ENCODE measurements at places on chromosomes 11 and 22.

DNA sequence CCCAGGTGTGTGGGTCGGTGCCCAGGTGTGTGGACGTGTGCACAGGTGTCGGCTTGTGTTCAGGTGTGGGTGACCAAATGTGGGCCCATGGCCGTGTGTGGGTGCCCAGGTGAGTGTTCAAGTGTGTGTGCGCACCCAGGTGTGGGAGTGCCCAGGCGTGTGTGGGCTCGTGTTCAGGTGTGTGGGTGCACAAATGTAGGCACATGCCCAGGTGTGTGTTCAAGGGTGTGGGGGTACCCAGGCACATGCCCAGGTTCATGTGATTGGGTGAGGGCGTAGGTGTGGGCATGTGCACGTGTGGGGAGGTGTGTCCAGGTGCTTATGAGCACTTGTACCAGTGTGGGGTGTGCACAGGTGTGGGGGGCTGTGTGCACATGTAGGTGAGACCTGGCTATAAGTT lies 42.8 kb downstream of the MOB2 start:
- no peak for DNase-seq

GRCh38 chr22:17086296-17086695 lies 1.5 kb downstream of the IL17RA start:
- DNase-seq: no peak

GRCh38 chr11:67416416-67417335 lies 1.2 kb downstream of the CARNS1 start:
- DNase-seq: peak; percentile 9

DNA sequence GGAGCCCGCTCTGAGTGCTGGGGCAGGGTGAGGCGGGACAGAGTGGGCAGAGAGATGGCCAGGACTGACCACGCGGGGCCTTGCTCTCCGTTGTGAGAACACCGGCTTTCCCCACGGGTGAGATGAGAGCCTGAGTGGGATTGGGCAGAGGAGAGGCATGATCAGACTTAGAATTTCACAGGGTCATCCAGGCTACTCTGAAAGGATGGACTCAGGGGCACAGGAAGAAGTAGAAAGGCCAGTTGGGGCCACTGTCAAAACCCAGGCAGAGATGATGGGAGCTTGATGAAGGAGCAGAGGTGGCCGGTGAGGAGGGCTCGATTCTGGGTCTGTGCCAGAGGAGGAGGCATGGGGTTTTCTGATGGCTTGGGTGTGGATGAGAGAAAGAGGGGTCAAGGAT lies 63.8 kb upstream of the NUP50 start:
- no peak for DNase-seq

- no peak for DNase-seq
Observed at GRCh38 chr11:17293311-17293710, 16.8 kb downstream of the NUCB2 start.

DNA sequence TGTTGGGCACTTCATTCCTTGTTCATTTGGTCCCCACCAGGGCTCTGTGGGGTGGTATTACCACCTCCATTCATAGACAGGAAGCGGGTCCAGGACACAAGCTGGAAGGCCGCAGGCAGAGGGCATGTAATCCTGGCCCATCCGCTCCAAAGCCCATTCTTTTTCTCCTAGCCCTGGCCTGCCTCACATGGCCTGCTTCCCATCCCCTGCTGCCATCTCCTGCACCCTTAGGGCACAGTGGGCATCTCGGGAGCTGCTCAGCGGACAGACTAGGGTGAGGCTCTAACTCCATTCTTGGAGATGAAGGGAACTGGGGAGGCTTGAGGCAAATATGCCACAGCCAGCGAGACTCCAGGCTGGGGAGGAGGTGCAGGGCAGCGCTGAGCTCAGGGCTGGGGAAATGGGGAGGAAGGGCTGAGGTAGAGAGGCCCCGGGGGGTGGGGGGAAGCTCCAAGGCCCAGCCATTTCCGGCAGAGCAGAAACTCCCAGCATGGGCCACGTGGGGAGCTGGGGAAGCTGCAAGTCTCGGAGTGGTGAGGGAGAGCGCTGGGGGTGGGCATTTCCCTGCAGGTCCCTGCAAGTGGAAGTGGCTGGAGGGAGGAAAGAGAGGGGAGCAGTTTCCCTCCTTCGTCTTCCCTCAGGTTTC lies 14.3 kb upstream of the BCL9L start:
- DNase-seq: no peak

DNA sequence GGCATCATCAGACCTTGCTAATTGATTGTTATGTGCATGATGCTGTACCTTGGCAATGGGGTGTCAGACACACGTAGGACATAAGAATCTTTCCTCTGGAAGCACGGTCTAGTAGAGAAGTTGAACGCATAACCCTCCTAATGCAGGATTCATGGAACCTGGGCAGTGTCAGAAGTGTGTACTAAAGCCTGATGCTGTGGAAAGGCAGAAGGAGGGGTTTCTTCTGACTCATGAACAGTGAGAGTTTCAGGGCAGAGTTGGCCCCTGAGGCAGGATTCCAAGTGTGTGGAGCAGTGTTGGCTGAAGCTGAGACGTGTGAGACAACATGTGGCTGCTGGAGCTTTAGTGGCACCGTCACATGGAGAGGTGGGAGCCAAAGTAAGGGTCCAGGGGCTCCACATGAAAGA lies 3.5 kb downstream of the PANX1 start:
- no peak for DNase-seq

DNA sequence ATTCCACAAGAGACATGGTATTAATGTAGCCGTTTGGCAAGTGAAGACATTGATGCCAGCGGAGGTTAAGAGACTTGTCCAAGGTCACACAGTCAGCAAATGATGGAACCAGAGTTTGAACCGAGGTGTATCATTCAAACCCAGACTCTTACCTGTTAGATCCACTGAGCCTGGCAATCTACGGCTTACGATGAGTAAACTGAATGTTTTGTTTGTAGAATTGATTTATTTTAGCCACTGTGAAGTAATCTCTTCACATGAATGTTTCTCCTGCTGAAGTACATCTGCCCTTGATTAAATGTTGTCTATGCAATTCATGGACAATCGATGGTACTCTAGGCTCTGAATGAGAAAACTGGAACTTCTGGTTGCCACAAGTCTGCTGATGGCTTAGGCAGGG lies 155.5 kb upstream of the NAV2 start:
- no peak for DNase-seq

DNA sequence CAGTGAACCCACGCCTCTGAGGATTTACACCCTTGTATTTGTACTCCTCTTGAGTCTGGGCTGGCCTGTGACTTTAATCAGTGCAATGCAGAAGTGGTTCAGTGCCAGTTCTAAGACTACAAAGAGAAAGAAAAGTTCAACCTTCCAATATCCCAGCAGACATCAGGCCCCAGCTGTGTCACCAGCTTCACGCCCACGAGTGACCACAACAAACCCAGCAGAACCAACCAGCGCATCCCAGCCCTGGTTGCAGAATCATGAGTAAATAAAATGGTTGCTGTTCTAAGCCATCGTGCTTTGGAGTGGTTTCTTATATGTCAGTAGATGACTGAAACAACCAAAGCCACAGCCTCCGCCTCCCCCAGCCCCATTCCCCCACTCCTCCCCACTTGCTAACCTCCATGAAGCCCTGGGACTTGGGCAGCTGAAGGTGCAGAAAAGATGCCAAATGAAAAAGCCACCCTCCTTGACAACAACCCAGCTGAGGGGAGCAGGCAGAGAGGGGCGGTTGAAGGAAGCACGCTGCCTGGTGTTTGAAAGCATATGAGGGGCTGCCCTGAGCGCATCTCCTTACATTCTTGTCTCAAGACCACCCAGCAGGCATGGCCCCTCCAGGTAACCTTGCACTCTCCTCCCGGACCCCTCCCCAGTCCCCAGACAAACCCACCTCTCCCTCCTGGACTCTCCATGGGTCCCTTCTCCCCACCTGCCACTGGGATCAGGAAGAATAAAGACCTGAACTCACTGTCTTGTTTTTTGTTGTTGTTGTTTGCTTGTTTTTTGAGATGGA lies 20.9 kb downstream of the TSKU start:
- no peak for DNase-seq

DNA sequence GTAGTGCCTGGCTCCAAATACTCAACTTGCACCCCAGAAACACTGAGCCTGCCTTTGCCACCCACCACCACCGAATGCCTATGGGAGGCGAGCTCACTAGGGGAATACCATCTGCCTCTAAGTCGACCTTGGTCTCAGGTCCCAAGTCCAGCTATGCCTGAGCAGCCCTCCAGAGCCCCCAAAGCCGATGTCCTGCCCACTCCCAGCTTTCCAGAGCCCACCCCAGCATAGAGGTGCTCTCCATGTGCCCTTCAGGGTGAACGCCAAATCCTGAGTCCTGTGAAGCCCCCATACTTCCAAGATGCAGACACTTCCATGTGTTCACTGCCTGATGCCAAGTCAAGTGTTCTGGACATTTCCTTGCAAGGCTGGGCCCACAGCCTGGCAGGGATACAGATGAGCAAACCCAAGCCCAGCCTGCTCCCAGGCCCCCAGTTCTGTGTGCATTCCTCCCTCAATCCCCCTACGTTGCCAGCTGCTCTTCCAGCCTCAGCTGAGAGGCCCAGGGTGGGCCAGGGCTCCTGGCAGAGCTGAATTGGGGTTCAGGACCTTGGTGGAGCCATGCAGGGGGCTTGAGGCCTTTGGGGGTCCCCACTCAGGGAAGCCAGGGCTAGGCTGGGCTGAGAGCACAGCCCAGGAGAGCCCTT lies 2.6 kb upstream of the KMT5B start:
- no peak for DNase-seq

DNA sequence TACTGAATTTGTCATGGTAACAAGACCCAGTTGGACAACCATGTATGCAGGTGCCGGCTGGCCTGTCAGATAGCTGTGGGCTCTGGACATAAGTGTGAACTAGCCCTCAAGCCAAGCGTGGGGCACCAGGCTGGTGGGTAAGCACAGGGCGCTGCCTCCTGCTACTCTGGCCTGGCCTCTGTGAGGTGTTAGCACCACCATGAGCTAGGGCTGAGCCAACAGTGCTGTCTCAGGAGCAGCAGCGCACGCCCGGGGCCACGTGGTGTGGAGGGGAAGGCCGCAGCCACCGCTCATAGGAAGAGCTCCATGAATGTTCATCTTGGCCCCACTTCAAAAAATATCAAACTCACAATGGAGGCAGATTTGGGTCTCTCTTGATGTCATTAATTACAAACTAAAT lies 35.3 kb upstream of the GNB1L start:
- no peak for DNase-seq

- DNase-seq: no peak
Observed at GRCh38 chr11:66593303-66593635, 284 bp downstream of the CCS start.

DNA sequence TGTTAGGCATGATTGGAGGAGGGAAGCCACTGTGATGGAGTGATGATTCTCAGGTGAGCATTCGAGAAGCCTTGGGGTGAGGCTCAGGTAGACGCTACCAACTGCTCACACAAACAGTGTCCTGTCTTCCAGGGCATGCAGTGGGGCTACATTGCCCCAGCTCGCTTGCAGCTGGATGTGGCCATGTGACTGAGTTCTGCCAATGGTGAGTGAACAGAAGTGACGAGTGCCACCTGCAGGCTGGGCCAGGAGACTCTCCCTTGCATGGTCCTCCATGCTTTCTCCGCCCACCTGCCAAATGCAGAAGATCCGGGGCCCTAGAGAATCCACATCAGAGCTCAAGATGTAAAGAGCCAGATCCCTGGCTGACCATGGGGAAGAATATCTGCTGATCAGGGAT lies 195.9 kb downstream of the BCR start:
- DNase-seq: no peak

- DNase-seq: no peak
Observed at GRCh38 chr11:117906710-117907109, 22.5 kb downstream of the TMPRSS13 start.

DNA sequence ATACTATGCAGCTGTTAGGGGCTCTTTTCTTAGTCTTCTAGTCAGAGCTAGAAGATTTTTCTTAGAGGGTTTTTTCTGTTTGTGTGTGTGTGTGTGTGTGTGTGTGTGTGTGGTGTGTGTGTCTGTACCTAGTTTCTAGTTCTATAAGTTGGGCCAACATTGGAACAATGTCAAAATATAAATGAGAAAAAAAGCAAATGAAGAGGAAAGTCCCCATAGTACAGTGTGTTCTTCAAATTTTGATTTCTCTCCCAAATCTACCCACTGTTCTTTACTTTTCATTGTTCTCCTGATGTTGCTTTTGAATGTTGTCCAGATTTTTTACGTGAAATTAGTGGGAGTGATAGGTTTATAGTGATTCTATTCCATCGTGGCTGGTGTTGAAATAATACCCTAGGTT lies 2153.4 kb upstream of the RAG2 start:
- no peak for DNase-seq

- DNase-seq: no peak
Observed at GRCh38 chr11:85843929-85844328, 11.3 kb upstream of the CCDC83 start.

- no peak for DNase-seq
Observed at GRCh38 chr11:27997344-27997743, 110.6 kb downstream of the KIF18A start.

DNA sequence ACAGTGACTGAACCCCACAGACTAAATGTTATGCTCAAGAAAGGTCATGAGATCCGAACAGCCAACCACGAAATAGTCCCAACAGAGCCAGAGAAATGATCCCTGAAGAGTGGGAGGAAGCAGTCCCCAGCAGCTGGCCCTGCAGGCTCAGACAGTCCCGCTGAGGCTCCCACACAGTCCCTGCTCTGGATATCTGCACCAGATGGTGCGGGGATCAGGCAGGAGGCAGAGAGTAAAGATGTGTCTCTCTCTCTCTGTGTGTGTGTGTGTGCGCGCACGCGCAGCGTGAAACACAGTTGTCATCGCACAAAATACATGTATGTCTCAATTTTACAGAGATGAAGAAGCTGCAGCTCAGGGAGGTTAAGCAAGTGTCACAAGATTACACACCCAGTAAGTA lies 27.9 kb downstream of the GUCY1A2 start:
- DNase-seq: no peak

DNA sequence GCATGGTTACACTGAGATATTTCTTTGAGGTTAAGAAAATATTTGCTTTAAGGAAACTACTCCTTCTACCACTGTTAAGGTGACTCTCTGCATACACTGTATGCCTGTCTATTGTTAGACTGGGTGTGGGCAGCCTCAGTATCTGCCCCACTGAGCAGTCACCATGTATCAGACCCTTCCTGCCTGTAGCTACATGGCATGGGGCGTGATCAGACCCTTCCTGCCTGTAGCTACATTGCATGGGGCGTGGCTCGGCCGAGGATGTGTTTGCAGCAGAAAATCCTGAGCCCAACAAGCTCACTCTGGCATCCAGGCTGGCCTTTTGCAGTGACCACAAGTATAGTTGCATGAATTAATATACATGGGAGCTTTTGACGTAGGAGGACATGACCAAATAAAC lies 669.4 kb downstream of the OPCML start:
- DNase-seq: no peak

- no peak for DNase-seq
Observed at GRCh38 chr11:66850588-66851238, 6.2 kb upstream of the LRFN4 start.

- DNase-seq: no peak
Observed at GRCh38 chr11:76315182-76315853, 65.6 kb downstream of the THAP12 start.

- no peak for DNase-seq
Observed at GRCh38 chr11:15665368-15665871, 550.7 kb downstream of the INSC start.

DNA sequence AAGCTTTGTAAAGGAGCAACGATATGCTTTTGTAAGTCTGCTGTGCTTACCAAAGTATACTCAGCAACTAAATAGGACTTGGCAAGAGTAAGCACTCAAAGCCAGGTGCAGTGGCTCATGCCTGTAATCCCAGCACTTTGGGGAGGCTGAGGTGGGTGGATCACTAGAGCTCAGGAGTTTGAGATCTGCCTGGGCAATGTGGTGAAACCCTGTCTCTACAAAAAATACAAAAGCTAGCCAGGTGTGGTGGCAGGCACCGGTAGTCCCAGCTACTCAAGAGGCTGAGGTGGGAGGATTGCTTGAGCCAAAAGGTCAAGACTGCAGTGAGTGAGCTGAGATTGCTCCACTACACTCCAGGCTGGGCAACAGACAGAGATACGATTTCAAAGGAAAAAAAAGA lies 67.5 kb downstream of the PAK1 start:
- DNase-seq: peak; percentile 86

Data from DMS79 (cell line).